ENCODE measurements at places on chromosomes 16 and 17.

- no peak for DNase-seq
These were observed 612.6 kb upstream of the C16orf82 start for GRCh38 chr16:26454102-26454501.

DNA sequence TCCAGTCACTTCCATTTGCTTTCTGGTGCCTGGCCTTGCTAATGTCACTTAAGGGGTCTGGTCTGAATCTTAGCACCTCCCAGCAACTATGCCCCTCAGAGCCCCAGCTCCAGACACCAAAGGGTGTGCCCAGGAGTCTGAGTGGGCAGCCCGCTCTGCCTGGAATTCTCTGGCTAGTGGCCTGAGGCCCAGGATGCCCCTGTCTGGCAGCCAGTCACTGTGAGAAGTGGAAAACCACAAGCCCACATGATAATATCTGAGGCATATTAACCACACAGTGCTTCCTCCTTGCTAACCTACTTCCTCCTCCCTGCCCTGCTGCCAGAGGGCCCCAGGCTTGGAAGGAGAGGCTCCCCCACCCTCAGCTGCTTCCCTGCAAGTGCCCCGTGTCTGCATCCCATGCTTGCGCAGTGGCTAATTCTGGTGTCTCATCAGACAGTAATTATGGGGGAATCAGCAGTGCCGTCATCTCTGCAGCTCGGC lies 14.0 kb downstream of the SRCIN1 start:
- no peak for DNase-seq

DNA sequence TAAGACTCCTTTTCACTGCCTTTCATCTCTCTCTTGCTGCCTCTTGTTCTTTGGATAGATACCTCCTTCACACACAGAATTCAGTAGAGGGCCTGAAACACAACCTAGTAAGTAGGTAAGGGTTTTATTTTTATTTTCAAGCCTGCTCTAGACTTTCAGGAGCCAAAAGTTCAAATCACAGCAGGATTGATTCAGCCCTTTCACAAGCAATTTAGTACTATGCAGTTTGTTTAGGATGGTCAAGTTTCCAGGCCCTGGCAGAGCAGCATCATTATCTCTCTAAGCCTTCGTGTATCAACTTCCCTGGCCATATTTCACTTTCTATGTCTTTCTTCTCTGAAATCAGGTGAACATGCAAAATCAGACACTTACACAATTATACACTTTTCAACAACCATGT lies 148.8 kb upstream of the CORO6 start:
- DNase-seq = no peak

GRCh38 chr17:2708585-2709182 lies 2.9 kb downstream of the CLUH start:
- DNase-seq = no peak

- no peak for DNase-seq
These were observed 1.8 kb downstream of the ATP2A3 start for GRCh38 chr17:3962217-3962964.

DNA sequence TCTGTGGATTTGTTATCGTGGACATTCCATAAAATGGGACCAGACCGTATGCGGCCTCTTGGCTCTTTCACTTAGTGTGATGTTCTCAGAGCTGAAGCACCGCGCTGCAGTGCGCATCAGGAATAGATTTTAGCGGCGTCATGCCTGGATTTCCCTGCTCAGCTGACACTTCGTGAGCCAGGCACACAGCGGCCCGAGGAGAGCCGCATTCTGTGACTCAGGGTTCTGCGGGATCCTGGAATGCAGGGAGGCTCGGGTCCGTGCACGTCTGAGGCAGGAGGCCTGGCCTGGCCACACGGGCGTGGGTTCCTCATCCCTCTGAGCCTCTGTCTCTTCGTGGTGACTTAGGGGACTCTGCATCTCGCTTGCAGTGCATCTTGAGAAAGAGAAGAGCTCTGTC lies 13.4 kb downstream of the CBFA2T3 start:
- DNase-seq = no peak

- no peak for DNase-seq
These were observed 28.9 kb downstream of the KSR1 start for GRCh38 chr17:27485125-27485524.

DNA sequence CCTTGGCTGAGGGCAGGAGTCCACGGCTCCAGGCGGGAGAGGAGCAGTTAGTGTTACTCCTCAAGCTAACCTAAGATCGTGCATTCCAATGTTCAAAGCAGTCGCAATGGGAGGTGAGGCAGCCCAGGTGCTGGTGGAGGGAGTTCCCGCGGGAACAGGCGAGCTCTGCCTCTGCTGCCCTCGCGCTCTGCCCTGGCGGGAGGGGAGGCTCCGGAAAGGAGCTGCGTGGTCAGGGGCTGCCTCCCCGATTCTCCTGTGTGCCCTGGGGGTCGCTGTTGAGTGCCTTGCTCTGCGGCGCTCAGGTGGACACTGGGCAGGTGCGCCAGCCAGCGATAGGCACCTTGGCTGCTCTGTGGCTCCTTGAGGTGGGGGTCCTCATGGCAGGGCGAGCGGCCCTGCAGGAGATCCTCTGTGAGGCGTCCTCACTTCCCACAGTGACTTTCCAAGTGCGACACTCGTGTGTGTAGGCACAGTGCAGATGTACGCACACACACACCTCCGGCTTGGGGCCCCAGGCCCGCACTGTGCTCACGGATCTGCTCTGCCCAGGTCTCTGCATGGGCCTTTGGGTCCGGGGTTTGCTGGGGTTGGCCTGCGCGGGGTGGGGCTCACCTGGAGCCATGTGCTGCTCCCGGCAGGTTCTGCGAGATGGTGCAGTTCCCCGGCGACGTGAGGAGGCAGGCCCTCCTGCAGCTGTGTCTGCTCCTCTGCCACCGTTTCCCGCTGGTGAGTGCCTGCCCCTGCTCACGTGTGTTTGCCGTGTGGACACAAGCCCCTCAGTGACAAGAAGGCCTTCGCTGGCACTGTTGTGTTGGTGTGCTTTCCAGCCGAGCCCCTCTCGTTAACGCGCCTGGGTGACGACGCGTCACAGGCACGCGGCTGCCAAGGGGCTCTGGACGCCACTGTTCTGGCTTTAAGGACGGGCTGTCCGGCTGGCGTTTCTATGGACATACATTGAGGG lies 97.9 kb upstream of the ZNF750 start:
- no peak for DNase-seq

- no peak for DNase-seq
These were observed at the start of gene NEURL4 for GRCh38 chr17:7328840-7329373. TSS of gene NEURL4 (minus strand) at chr17:7329335. CDS start at chr17:7329312, 23 bp downstream.

DNA sequence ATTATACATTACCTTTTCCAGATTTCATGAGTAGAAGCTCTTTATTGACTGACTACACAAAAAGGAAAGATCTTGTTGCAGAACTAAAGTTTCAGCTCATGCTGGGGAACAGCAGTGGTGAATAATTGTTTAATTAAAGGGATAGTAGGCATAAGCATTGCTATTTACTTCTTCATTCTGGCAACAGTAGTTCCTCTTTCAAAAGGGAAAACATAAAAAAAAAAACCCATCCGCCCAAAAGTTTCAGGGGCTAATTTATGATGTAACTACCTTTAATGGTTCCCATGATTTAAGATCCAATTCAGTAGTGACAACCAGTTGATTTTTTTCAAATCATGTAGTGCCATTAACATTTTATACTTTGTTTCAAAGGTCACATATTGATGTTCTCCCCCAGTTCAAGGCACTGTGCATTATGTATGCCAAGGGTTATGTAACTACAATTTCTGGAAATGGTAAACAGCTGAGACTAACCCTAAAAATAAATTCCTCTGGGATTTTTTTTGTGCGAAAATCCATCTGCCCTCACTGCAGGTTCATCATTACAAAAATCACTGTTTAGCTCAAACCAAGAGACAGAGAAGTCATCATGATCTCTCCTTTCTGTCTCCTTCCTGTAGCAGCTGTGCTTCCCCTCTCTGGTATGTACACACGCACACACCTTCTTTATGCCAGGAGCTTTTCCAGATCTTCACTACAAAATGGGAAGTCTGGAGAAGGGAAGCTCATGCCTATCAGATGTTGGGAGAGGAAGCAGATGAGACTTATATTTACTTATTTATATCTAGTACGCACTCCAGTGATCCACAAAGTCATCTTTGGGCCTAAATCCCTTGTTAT lies 2.2 kb upstream of the PHLPP2 start:
- DNase-seq = no peak

DNA sequence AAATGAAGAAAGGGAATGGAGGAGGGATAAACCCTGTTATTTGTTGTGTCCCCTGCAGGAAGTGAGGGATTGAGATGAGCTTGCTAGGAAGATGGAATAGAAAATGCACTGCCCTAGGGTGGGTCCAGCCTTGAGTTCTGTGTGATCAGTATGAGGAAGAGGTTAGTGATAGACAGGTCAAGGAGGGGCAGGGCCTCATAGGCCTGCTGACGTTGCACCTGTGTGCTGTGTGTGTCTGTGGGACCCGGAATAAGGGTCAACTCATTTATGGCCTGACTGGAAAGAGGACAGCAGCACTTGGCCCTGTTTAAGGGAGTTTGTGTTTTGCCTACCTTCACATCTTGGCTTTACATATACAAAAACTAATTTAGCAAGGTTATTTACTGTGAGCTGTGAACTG lies 26.3 kb downstream of the DEF8 start:
- no peak for DNase-seq

DNA sequence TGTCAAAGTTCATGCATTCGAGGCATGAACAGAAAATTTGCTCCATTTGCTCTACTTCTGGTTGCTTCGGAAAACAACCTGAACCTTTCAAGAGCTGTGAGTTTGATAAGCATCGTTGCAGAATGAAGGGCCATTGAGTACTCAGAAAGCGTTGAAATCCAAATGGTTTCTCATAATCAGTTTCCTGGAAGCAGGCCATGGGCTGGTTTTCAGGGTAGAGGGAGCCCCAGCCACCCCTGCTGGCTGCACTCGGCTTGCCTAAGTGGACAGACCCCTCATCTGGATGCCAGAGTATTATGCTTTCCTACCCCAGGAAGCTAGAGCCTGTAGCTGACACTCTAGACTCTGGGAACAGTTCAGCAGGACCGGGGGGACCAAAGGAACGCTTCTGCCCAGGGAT lies 24.4 kb downstream of the SCNN1G start:
- DNase-seq = no peak

GRCh38 chr17:7313890-7314718 lies 1.1 kb downstream of the GPS2 start:
- DNase-seq = no peak

- DNase-seq = no peak
These were observed 20.1 kb downstream of the HBQ1 start for GRCh38 chr16:200388-200787.

GRCh38 chr17:37839196-37839978 lies 84.8 kb upstream of the TBC1D3K start:
- no peak for DNase-seq

DNA sequence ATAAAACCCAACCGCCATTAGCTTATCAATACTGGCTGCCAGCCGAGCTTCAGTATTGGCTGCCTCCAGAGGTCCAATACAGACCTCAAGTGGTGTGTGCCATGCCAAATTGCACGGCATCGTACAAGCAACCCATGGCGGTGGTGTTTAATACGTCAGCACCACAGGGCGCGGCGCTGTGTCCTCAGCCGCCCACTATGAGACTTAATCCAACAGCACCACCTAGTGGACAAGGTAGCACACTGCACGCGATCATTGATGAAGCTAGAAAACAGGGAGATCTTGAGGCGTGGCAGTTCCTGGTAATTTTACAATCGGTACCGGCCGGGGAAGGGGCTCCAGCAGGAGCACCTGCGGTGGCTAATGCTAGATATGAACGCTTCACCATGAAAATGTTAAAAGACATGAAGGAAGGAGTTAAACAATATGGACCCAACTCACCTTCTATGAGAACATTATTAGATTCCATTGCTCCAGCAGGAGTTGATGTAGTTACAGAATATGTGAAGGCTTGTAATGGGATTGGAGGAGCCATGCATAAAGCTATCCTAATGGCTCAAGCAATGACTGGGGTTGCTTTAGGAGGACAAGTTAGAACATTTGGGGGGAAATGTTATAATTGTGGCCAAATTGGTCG lies 15.4 kb downstream of the FLYWCH1 start:
- peak; percentile 78 for DNase-seq

- no peak for DNase-seq
These were observed 19.0 kb upstream of the XYLT2 start for GRCh38 chr17:50326831-50327364.

DNA sequence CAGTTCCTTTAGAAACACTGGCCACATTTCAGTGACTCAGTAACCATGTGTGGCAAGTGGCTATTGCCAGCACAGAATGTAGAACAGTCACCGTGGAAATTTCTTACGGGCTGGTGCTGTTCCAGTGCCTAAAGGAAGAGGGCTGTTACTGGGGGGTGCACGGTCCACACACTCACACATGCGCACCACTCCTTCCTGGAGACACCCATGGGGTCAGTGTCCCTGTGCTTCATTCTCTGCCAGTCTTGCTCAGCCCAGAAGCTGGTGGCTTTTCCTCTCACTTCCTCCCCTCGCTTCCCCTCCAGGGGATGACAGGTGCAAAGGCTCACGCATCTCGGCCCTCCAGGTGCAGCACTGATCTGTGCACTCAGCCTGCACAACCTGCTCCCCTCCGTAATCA lies 115.6 kb downstream of the CCDC182 start:
- DNase-seq = no peak

DNA sequence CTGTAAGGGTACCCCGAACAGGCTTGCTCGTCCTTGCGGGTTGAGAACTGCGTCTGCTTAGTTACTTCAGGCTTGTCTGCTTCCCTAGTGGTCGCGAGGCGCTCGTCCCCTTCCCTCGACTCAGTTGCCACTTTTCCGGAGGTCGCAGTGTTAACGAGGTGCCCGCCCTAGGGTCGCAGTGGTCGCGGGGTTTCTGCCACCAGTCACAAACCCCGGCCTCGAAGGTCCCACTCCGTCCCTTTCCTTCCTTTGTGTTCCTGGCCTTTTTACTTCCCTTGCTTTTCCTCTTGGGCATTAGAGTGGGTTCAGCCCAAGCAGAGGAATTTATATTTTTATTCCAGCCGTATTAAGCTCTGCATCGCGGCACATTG lies 299 bp downstream of the NUP85 start:
- DNase-seq = no peak

- peak; percentile 60 for DNase-seq
These were observed 621 bp upstream of the CSHL1 start for GRCh38 chr17:63911657-63912100.

DNA sequence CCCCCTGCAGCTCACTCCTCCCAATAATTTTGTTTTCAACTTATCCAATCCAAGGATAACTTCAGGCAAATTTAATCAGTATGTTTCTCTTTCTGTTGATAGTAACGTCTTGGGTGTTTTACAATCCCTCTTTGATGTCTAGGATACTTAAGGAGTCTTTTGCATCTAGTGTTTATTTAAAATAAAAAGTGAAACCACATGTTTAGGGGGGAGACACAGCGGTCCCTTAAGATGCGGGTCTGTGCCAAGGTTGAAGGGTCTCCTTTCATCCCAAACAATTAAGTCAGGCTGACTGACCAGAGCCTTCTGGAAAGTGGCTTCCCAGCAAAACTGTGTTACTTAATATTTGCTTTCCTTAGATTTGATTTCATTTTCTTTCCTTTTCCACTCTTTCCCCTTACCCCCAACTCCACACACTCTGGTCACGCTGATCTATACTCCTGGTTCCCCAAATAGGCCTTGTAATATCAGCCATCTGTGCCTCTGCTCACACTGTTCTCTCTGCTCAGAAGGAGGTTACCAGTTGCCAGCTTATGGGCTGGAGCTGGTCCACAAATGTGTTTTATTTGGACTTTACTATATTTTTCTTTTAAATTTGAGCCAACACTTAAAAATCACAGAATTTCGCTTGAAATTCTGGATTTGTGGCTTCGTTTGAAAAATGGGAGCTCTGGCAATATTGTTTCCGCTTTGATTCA lies 11.2 kb downstream of the ANKS4B start:
- no peak for DNase-seq

GRCh38 chr16:18833707-18834505 lies 32.6 kb upstream of the ARL6IP1 start:
- DNase-seq = no peak

All from stimulated activated CD4-positive, alpha-beta T cell treated with anti-CD3 and anti-CD28 coated beads, Interleukin-15, amount 100 ng/mL, for 48 hours (primary cell).